Cerebellum (tissue), 4 donors: ENCODE measurements at places on chromosomes 2 and 18.

DNA sequence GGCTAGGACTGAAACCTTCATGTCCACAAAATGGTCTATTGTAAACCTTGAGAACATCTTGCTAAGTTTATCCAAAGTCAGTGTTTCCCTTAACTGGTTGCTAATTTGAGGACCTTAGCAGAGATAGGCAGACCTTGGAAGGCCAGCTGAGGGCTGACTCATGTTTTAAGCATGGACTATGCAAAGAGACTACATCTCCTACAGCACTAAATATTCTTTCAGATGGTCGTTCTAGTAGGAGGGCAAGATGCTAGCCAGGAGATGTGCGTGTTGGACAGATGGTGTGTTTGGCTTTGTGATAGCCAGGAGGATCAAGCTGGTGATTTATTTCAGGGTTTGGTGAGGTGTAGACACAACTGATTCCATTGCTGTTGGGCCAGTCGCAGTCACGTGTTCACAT is 75.8 kb downstream of the NRP2 start:
- DNase-seq = peak; percentile 23

- no peak for DNase-seq
These were observed 103.1 kb downstream of the MSH2 start for GRCh38 chr2:47506024-47506423.

DNA sequence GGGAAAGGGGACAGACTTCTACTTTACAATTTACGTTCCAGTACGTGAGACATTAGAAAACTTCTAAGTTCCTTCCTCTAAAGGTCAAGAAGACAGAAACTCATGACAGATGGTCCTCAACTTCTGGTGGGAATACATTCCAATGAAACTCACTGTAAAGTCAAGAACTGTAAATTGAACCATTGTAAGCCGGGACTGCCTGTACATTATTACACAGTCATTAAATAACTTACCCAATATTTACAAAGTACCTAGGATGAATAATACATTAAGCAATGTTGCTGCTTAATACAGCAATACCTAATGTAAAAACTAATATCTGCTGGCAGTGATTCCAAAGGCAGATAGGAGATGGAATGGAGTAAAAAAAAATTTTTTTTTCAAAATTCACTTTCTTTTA is 51.9 kb downstream of the CDH2 start:
- DNase-seq = no peak

DNA sequence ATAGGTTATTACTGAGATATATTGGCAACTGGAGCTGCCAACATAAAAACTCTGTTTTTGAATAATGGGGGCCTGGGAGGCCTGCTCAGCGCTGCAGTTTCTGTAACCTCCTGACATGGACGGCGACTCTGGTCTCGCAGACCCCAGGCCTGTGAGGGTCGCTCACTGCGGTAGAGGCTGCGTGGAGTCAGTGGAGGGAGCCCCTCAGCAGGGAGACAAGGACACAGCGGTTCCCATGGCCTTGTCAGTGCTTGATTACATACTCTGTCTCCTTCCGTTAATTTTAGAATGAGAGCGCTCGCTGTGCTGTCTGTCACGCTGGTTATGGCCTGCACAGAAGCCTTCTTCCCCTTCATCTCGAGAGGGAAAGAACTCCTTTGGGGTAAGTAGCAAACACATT is 858 bp downstream of the TPO start:
- no peak for DNase-seq

GRCh38 chr18:26252411-26252810 is 26.2 kb downstream of the TAF4B start:
- DNase-seq = no peak

- no peak for DNase-seq
These were observed 139.9 kb upstream of the ZEB2 start for GRCh38 chr2:144659731-144660275.

DNA sequence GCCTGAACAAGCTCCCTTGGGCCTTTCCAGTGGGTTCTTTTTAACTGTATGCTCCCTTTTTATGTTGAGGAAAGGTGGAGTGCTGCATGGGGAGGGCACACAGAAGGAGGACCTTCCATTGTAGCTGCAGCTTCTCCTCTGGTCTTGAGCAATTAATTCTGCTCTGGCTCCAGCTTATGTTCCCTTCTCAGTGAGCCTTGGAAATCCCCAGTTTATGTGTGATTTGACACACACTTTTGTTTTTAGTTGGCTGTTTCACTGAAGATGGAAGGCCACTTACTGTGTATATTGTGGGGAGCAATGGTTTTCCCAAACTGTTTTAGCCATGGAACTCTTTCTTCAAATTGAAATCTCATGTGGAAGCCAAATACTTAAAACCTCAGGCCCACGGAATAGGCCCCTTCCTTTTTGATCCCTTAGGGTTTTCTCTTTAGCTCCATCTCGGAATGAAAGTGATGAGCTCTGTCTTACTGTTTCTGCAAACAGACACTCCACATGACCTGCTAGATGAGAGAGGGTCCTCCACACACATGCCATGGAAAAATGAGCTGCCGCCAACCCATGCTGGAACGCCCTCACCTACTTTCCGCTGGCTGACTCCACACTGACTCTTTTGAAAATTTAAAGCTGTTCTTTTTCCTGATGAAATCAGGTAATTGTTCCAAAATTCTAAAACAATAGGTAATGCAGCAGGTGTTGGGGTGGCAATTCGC is 280.9 kb upstream of the SIX2 start:
- no peak for DNase-seq

- DNase-seq = no peak
These were observed 139.8 kb downstream of the LTBP1 start for GRCh38 chr2:33086400-33087015.

- DNase-seq = no peak
These were observed 1.0 kb upstream of the OSR1 start for GRCh38 chr2:19359456-19359855.

GRCh38 chr2:208326016-208326415 is 60.0 kb downstream of the PIKFYVE start:
- peak; percentile 6 for DNase-seq

DNA sequence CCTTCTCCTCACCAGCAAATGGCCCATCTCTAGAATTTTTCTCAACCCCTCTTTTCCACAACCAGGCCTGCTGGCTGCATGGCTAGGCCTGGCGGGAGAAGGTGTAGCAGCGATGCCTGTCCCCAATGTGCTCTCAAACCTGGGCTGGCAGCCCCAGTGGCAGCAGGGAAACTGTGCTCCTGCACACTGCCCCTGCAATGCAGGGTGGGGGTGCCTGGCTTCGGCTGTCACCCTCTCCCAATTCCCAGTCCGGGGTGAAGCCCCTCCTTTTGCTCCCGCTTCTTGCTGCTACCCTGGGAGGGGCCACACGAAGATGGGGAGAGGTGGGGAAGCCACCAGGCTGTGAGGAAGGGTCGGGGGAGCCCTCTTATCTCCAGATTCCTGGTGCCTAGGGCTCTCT is 36.1 kb upstream of the OTOF start:
- no peak for DNase-seq

GRCh38 chr18:21703241-21703820 is 1.2 kb downstream of the ABHD3 start:
- DNase-seq = peak; percentile 17

DNA sequence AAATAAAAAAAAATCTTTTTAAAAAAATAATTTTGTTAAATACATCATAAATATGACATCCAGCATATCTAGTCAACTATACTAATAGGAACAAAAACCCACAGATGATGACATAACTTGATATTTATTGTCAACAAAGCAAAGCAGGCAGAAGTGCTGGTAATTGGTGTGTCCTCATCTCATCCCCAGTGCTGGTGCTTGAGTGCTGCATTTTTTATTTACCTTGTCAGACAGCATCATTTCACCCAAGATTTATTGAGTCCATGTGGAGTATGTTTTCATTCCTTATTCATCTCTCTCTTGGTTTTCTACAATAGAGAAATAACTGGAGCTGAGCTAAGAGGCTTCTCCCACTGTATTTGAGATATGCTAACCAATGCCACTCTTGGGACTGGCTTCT is 191.6 kb upstream of the SLC14A2 start:
- DNase-seq = no peak

DNA sequence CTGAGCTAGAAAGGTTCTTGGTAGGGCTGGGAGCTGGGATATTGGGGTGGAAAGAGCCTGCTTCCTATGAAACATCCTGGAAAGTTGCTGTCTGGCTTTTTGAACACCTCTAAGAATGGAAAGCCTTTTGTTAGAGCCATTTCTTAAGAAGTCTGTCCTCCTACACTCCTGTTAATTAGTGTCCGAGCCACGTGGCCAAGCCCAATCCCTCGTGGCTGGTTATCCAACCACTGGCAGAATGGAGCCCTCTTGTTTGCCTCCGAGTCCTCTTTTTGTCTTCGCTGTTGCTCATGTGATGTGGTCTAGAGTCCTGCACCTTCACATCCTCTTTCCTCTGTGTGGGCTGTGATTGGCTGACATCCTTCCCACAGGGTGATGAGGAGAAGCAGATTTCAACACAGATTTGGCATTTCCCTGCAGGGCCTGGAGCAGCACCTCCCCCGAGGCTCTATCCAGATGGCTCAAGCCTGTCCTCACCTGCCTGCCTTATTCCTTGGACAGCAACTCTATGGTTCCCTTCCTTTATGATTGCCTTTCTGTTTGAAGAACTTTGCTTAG is 8.2 kb upstream of the TOGARAM2 start:
- no peak for DNase-seq

- no peak for DNase-seq
These were observed 141.4 kb downstream of the BCL2 start for GRCh38 chr18:63177919-63178821.

DNA sequence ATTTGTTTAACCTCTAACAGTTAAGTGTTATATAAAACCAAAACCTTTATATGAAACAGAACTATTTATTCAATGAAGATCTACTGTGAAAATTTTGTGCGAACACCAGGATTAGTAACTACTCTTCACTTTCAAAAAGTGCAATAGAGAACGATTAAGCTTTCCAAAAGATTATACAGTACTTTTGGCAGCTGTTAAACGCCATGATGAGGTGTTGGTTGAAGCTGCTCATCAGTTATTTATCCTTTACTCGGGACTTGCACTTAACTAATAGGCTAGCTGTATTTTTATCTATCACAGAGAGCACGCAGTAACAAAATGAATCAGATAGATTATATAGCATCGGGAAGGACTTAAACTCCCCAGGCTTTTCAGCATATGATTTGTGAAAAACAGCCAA is 113.6 kb downstream of the GCA start:
- no peak for DNase-seq

- no peak for DNase-seq
These were observed 13.2 kb upstream of the FHOD3 start for GRCh38 chr18:36284268-36284667.

DNA sequence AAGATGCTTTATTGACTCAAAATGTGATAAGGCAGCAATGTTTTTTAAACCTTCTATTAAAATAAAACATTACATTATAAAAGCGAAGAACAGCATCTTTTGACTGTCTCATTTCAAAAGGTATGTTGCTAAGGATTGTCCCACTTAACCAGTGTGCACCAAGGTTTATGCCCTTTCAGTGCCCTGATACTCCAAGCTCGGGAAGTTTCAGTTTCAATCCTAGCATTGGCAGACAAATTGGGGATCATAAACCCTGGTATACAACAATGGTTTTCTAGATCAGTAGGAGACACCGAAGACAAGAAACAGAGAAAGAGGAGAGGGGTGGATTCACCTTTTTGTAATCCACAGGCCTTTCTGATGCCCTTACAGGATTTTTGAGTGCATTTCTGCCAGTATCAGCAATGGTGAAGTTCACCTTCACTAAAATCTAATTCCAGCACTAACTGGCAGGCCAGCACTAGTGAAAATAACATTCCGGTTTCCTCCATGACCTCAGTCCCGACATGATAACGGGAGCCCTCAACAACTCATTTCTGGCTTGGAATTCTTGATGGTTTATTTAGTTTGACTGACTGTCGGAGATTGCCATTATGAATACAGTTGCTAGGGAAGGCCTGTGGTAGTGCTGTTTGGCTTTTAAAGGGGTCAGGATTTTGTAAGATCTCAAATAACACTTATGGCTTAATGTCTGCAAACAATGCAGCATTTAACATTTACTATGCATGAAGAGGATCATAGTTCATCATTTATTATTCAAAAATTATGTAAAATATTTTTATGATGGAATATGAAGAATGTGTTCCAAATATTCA is 33.3 kb upstream of the FIGN start:
- DNase-seq = no peak
